ENCODE measurements at places on chromosomes 12 and 14.

- DNase-seq, result no peak
These were observed 680.3 kb downstream of the MED13L start for GRCh38 chr12:115597157-115597712.

GRCh38 chr12:114500775-114501473 lies 95.0 kb upstream of the TBX5 start:
- DNase-seq, result no peak

- DNase-seq, result no peak
These were observed 38.3 kb downstream of the GYS2 start for GRCh38 chr12:21566223-21566906.

DNA sequence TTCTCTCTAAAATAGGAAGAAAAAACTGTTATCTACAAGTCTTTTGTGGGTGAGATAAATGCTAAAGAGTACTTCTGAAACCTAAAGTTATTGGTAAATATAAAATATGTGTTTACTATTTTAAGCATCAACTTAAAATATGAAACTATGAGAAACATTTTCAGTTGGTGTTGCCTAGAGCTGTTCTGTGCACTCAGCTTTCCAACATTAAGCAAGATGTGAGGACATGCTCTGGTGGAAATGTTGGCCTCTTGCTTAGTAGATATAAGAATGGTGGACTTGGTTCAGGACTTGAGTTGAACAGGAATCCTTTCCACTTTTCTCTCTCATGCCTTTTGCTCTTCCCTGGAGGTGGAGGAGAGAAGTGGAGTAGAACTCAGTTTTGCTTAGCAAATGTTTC lies 164.1 kb upstream of the PELI2 start:
- no peak for DNase-seq

DNA sequence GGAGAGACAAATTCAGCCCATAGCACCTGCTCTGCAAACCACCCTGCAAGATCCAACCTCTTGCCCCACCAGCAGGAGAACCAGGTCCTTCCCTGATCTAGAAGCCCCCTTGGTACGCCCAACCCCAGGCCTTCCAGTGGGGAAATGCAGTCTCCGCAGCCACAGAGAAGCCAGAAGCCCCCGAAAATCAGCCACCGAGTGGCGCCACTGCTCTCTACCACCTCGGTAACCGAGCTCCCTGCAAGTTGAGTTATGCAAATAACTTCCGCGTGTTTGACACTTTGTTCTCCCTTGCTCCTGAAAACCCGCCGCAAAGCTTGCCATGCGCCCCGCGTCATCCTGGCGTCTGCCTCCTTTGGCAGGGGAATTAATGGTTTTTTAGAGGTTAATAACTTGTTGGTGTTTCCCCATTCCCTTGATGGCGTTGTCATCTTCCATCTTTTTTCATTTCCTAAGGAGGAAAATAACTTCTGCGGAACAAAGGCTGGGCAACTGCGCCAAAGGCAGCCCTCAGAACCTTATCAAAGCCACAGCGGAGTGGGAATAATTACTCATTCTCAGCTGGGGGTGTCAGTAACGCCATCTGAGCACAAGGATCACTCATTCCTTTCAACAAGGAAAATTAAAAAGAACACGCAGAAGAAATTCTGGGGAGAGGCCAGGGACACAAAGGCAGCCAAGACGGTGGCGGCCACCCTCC lies 60.4 kb downstream of the FZD10 start:
- peak; percentile 31 for DNase-seq

DNA sequence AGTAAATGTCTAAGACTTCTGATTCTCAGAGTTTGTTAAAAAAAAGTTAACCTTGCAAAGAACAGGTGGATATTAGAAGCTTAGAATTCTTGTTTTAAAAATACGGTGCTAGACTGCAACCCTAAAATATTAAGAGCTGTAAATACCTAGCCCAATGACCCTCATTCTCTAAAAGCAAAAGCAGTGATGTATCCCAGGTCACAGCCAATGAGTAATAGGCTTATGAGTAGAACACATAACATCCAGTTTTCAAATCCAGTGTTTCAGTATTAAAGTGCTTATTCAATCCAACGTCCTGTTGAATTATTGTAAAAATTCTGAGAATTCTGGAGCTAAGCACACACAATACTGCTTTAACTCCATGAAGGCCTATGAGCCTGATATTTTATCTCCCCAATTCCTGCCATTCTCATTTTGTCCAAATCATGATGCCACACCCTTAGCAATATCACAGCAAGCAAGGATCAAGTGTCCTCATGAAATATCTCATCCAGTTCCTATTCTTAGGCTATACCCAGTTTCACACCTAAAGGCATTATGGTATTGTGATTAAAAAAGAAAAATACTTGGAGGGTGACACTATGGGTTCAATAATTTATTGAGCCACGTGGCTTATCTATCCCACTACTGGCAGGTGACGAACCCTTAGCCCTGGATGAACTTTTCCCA lies 15.3 kb upstream of the ARID4A start:
- no peak for DNase-seq

GRCh38 chr12:96814200-96814599 lies 92.9 kb upstream of the NEDD1 start:
- no peak for DNase-seq

GRCh38 chr14:104917993-104918392 lies 6.7 kb upstream of the PLD4 start:
- no peak for DNase-seq

- DNase-seq, result no peak
These were observed 183.2 kb upstream of the SFSWAP start for GRCh38 chr12:131527736-131528135.

- DNase-seq, result peak; percentile 15
These were observed 11.1 kb downstream of the GPR84 start for GRCh38 chr12:54352891-54353874.

GRCh38 chr12:66066137-66066928 lies 64.2 kb downstream of the LLPH start:
- peak; percentile 67 for DNase-seq

- peak; percentile 17 for DNase-seq
These were observed 13.7 kb downstream of the MYBPC1 start for GRCh38 chr12:101608301-101609133.

- DNase-seq, result peak; percentile 39
These were observed 10.0 kb downstream of the TUBA1B start for GRCh38 chr12:49121047-49121696.

GRCh38 chr14:26926585-26926984 lies 328.8 kb upstream of the NOVA1 start:
- DNase-seq, result no peak

GRCh38 chr14:68327231-68327630 lies 465.6 kb downstream of the ZFP36L1 start:
- no peak for DNase-seq
